ENCODE measurements at places on chromosomes 3 and 15.

DNA sequence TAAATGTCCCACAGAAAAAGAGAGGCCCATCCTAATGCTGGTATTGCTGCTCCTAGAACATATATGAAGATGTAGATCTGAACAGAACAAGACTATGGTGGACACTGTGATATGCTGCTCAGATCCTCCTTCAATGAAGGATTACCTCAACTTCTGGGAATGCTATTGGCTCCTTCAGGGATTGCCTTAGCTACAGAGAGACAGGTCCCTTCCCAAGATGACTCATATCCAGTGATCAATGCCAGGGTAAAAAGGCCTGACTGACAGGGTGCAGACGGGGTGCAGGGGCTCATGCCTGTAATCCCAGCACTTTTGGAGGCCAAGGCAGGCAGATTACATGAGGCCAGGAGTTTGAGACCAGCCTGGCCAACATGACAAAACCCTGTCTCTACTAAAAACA is 20.5 kb upstream of the STAG1 start:
- no peak for DNase-seq

GRCh38 chr3:39260957-39261356 is 18.9 kb downstream of the CX3CR1 start:
- peak; percentile 66 for DNase-seq

DNA sequence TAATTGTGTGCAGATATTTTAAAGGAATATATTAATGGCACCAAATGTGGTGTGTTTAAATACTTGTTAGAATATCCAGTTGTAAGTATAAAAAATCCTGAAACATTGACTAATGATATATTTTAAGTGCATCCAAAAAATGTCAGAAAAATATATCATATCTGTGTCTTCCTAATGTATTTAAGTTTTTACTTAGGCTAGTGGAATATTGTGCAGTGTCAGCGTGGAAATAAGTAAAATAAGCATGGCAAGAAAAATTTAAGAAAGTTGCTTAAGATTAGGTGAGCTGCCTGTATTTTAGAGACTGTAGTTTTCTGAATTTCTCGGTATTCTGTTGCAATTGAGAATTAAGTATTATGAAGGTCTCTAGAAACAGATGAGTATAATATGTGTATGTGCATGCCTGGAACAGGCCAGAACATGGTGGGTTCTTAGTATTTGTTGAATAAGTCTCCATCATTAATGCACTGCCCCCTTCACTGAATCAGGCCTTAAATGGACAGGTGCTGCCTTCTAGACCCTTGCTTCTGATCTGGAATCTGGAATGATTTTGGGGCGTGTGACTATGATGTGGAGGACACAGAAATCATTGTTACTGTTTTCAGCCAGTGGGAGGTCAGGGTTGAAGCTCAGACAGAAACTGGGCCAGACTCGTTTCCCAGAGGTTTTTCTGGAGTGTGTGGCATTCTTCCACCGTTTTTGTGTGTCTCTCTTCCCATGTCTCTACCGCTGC is 86.1 kb downstream of the TRAK1 start:
- no peak for DNase-seq

DNA sequence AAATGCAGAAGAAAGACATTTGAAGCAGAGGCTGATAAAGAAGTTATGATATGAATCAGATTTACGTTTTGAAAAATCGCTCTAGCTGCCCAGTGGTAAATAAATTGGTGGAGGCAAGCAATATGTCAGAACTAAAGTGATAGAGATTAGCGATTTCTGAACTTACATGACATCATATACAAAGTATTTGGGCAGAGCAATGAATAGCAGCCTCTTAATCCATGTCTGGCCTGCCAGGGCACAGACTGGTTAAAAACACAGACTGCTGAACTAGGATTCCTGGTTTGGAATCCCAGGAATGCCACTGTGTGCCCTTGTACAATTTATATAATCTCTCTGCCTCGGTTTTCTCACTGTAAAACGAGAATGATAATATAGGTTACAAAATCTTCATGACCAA is 243.1 kb upstream of the SETMAR start:
- DNase-seq: no peak

DNA sequence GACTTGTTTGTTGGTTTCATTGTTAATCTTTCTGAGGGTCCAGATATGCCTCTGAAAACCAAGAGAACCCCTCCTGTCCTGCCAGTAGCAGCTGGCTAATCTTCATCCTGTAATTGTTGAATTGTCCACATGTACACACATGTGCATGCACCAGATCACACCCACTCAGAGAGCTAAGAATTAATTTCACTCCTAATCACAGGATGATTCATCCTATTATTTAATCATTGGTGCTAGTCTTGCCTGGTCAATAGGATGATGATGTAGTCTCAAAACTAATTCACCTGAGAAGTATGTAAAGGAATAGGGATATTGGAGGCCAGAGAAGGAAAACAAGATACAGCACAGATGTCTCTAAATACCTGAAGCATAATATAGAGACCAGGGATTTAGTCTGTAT is 7.8 kb upstream of the AHSG start:
- DNase-seq: no peak

- DNase-seq: no peak
Measured at GRCh38 chr3:9135526-9135925, 113.9 kb downstream of the SRGAP3 start.

DNA sequence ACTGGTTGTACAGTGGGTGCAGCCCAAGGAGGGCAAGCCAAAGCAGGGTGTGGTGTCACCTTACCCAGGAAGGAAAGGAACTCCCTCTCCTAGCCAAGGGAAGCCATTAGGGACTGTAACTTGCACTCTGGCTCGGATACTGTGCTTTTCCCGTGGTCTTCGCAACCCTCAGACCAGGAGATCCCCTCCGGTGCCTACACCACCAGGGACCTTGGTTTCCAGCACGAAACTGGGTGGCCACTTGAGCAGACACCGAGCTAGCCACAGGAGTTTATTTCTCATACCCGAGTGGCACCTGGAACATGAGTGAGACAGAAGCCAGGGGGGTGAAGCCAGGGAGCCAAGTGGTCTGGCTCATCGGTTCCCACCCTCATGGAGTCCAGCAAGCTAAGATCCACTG is 90.7 kb downstream of the ZBBX start:
- DNase-seq: no peak

DNA sequence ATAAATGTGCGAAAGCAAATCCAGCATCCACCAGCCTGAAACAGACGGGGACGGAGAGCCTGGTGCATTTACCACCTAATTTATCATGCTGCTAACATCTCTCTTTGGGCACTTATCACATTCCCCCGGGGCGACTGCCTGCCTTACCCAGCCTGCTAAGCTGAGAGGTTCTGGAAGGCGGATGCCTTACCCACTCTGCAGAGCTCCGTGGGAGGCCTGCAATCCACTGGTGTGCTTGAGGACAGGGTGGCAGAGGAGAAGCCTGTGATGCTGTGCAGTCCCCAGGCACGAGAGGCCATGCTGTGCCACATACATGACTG is 25.5 kb downstream of the MGLL start:
- no peak for DNase-seq

- no peak for DNase-seq
Measured at GRCh38 chr3:138740072-138740471, 94.7 kb downstream of the PIK3CB start.

- DNase-seq: no peak
Measured at GRCh38 chr3:108391917-108392593, 95.7 kb downstream of the HHLA2 start.

DNA sequence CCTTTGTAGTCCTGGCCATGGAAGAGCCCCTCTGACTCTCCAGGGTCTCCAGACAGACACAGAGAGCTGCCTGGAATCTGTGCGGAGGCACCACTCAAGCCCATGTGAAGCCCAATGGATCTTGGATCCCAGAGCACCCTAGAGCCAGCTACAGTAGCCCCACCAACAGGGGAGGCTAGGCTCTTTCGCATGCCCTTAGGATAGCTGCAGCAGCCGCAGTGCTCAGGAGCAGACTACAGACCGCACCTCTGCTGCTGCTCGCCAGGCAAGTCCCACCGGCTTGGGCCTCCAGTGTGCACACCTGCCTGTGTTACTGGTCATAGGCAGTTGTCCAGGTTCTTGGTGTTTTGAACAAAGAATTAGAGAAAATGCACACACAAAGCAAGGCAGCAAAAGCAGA is 131.6 kb downstream of the SPATA16 start:
- DNase-seq: no peak

DNA sequence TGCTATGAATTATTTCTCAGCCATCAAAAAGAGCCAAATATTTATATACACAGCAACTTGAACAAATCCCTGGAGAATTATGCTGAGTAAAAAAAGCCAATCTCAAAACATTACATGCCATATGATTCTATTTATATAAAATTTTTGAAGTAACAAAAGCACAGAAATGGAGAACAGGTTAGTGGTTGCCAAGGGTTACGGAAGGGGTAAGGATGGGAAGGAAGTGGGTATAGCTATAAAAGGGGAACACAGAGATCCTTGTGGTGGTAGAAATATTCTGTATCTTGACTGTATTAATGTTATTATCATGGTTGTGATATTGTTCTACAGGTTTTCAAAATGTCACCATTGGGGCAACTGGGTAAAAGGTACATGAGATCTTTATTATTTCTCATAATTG is 62.3 kb upstream of the ASB14 start:
- no peak for DNase-seq

DNA sequence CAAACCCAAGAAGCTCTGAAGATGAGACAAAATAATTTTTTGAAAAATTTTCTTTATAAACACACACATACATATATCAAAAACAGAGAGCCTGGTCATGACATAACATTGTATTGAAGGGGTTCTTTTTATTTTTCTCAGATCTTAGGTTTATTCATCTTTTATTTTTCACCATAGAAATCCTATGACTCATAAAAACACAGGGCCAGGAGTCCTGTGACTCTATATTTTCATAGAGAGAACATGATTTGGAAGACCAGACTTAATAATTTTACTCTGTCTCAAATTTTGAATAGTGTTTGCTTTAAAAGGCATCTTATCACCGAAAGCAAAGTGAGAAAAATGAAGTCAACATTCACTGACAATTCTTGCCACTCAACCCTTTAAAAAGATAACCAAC is 57.7 kb downstream of the SUCNR1 start:
- no peak for DNase-seq

GRCh38 chr3:190227064-190227463 is 95.2 kb downstream of the CLDN1 start:
- DNase-seq: no peak

DNA sequence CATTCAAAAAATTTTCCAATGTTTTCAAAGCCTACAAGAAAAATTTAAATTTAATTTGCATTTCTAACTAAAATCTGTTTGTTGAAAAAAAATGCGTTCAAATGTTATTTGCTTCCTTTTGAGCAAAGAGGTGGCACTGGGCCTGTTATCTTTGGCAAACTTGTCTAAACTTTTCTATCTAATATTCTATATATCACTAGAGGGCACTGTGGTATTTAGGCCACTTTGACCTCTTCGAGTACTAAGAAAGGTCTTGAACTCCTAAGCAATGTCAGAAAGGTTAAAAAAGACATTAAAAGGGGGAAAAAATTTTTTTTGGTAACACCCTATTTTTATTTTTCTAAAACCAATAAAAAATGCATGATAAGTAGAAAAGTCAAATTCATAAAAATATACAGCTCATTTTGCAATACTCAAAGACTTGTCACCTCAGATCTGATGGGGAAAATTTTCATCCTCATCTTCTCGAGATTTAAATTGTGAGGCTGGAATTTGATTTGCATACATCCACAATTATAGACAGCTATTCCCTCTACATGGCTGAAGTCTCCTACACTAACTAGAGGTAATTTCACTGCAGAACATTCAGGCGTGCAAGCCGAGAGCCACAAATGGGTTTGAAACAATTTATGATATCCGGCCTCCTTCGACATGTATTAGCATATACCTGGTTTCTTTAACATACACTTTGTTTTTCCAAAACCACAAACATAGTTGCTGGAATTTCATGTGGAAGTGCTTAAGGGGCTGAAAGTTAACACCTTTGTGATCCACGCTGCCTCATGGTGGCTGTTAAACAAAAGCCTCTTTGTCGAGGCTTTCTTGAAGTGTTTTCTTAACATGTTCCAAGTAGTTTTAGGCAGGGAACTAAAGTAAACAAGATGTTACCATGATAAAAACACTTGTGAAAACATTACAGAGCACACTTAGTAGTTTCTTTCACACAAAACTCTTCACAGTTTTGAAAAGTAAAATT is 576.4 kb downstream of the FOXP1 start:
- peak; percentile 3 for DNase-seq

GRCh38 chr3:71650372-71650771 is 66.8 kb upstream of the FOXP1 start:
- DNase-seq: no peak

- no peak for DNase-seq
Measured at GRCh38 chr15:36332301-36332700, 247.1 kb upstream of the CDIN1 start.

GRCh38 chr3:4613366-4613765 is 120.2 kb downstream of the ITPR1 start:
- no peak for DNase-seq

GRCh38 chr15:81331600-81331999 is 7.7 kb upstream of the STARD5 start:
- no peak for DNase-seq

DNA sequence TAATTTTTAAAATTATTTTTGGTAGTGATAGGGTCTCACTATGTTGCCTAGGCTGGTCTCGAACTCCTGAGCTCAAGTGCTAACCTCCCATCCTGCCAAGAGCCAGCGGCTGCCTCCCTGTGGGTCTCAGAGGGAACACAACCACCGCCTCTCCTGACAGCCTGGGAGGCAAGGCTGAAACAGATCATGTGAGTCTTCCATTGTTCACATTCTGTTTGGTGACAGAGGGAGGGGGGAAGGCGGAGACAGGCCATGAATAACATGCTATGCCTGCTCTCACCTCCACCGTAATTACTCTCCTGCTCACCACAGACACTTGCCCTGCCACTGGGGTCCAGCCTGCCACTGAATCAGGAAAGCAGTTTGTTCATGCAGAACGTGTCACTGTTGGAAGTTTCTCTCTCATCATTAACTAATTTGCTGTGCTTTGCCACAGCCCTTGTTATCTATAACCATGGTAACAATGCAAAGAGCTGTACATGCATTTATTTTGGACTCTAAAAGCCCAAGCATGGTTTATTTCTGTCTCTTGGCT is 78.4 kb upstream of the RASGRF1 start:
- DNase-seq: no peak

DNA sequence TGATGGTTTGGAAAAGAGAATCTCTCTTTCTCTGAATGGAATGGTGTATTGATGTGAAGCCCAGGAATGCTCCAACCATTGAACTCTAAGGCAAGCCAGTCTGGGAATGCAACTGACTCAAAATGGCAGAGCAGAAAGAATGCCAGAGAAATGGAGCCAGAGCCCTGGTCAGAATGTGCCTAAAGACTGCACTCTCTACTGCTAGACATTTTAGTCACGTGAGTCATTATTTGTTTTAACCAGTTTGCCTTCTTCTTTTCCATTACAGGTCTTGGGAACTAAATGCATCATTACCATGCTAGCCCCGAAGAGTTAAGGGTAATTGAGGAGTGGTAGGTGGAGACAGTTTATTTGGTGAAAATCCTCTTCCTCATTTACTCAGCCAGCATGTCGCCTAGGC is 67.3 kb upstream of the TRIM42 start:
- no peak for DNase-seq

GRCh38 chr15:89078851-89079810 is 9.1 kb upstream of the ABHD2 start:
- DNase-seq: no peak

GRCh38 chr3:124126436-124127023 is 134.6 kb upstream of the ROPN1 start:
- no peak for DNase-seq

All from CMK (cell line).